ENCODE measurements at places on chromosomes 6 and 20. TPM values are rescaled to one million over a fixed set of nuclear protein-coding genes. Genes with fewer than 3 reads are reported as not detected.

GRCh38 chr20:33667676-33668465, 1.1 kb downstream of the ACTL10 start:
- H3K27me3 ChIP-seq: no peaks in the 10 kb centered on the region
- H3K36me3 ChIP-seq: peaks cover 13% of the 10 kb centered on the region
- DNase-seq: peak; percentile 54
- H3K27ac ChIP-seq: no peak overlapping the region

DNA sequence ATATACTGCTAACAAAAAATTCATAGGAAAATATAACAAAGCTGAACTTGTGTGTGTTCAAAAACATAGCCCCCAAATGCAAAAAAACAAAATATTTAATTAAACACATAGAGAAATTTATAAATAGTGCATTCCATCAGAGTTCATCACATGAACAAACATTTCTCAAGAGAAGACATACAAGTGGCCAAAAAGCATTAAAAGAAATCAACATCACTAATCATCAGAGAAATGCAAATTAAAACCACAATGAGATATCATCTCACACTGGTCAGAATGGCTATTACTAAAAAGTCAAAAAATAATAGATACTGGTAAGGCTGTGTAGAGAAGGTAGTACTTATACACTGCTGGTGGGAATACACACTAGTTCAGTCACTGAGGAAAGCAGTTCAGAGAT, 39.6 kb upstream of the ADGRG6 start:
- no peaks in the 10 kb centered on the region for H3K36me3 ChIP-seq
- H3K4me1 ChIP-seq: peaks cover 3% of the 10 kb centered on the region
- no peak overlapping the region for H3K27ac ChIP-seq
- no peaks in the 10 kb centered on the region for H3K27me3 ChIP-seq

DNA sequence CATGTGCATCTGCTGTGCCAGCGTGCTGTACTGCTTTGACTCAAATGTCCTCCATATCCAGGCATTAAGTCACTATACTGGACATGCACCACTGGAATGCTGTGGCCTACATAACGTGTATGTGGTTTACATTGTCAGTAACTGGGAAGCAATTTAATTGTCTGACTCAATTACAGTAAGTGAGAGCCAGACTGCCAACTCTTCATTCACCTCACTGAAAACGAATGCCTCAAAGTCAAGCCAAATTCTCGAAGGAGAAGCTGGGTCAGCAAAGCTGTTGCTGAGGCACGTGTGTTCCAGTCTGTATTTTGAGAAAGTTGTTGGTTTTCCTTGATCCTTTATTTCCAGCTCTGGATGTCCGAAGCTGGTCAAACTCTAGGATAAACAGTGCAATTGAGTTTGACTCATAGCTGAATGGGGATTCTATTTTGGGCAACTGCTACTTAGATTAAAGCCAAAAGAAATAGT, 534.3 kb downstream of the COL12A1 start:
- no peak overlapping the region for H3K4me3 ChIP-seq
- peak; percentile 91 for DNase-seq
- H3K27me3 ChIP-seq: no peaks in the 10 kb centered on the region
- peak overlapping the region; percentile 33 for H3K27ac ChIP-seq

GRCh38 chr20:17494201-17494600, 37.0 kb downstream of the BFSP1 start:
- no peaks in the 10 kb centered on the region for H3K36me3 ChIP-seq
- H3K4me1 ChIP-seq: peaks cover 4% of the 10 kb centered on the region
- DNase-seq: no peak
- H3K27ac ChIP-seq: no peak overlapping the region

GRCh38 chr6:126066053-126067048, 80.0 kb downstream of the TRMT11 start:
- DNase-seq: no peak
- no peak overlapping the region for H3K27ac ChIP-seq
- H3K27me3 ChIP-seq: no peaks in the 10 kb centered on the region
- H3K4me1 ChIP-seq: peaks cover 6% of the 10 kb centered on the region
- no peak overlapping the region for H3K4me3 ChIP-seq

DNA sequence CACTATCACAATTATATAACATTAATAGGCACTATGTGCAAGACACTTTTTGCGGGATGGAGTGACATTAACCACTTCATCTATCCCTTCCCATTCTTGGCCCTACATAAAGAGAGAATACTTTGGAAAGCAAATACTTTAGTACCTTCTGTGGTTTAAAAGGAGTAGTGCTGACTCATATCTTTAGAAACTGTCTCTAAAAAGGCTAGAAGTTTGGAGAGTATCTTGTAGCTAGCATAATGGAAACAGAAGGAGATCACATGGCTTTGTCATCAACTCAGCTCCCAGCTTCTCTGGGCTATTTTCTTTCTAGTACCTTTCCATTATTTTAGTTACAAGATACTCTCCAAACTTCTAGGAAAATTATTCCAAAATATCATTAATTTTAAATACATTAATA, 157.5 kb downstream of the ADGRG6 start:
- no peak overlapping the region for H3K27ac ChIP-seq
- H3K4me1 ChIP-seq: peaks cover 2% of the 10 kb centered on the region
- H3K27me3 ChIP-seq: no peaks in the 10 kb centered on the region

DNA sequence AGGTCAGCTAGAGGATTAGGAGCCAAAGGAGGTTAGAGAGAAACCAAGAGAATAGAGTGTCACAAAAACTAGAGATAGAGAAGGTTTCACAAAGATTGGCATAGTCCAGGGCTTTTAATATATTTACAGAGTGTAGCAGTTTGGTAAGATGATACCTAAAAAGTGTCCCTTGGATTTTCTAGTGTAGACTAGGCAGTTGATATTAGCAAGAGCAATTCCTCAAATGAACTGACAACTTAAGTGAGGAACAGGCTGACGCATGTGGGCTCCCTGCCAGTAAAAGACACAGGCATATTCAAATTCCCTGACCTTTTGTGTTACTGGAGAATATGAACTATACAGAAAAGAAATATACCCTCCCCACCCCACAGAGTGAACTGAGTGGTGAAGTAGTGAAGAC, 40.1 kb downstream of the VTA1 start:
- DNase-seq: peak; percentile 77
- no peak overlapping the region for H3K4me3 ChIP-seq
- no peaks in the 10 kb centered on the region for H3K27me3 ChIP-seq
- no peak overlapping the region for H3K27ac ChIP-seq

- no peak for DNase-seq
- H3K27me3 ChIP-seq: peaks cover 28% of the 10 kb centered on the region
- no peak overlapping the region for H3K27ac ChIP-seq
- no peaks in the 10 kb centered on the region for H3K4me1 ChIP-seq
These were observed 8.6 kb upstream of the SLC32A1 start for GRCh38 chr20:38715646-38716045.

DNA sequence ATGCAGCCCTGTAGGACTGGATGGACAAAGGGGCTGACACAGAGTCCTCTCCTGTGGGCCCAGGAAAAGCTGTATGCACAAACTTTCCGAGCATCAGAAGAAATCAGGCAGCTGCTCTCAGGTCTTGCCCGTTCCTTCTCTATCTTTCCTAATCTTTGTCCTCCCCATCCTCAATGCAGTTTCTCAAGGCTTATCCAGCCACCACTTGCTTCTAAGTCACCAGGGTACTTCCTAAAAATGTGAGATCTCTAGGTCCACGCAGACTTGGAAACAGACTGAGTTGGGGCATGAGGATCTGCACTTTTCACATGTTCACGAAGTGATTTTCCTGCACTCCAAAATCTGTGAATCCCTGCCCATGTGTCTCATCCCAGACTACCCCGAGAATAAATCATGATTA, 394.5 kb upstream of the SLC35B3 start:
- H3K27me3 ChIP-seq: no peaks in the 10 kb centered on the region
- H3K4me1 ChIP-seq: no peaks in the 10 kb centered on the region
- no peak overlapping the region for H3K27ac ChIP-seq
- DNase-seq: no peak
- H3K36me3 ChIP-seq: no peaks in the 10 kb centered on the region
- no peak overlapping the region for H3K4me3 ChIP-seq

GRCh38 chr6:167970230-167970629, 27.2 kb upstream of the KIF25 start:
- peaks cover 4% of the 10 kb centered on the region for H3K4me1 ChIP-seq
- no peak for DNase-seq
- H3K4me3 ChIP-seq: no peak overlapping the region

DNA sequence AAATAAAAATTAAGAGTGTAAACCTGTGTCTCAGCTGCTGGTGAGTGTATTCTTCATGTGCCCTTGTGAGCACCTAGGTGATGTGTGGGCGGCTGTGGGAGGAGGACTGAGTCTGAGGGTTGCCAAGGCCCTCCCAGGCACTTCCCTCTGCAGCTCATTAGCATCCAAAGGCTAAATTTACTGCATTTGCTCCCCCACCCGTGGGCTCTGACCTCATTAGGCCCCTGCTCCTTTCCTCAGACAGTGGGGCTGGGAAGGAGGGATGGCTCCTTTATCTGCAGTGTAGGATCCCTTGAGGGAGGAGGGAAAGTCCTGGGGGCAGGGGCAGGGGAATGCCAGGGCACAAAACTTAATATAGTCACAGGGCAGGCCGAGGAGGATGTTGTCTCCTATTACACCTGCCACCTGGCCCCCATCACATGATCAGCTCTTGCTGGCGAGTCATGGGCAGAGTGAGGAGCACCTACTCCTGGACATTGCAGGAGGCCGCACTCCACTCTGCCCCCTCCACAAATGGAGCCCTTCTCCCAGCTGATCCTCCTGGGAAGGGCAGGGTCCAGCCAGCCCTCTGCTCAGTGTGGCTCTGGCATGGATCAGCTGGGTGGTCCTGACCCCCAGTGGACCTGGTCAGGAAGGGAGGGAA, 133.2 kb downstream of the MRPL14 start:
- H3K36me3 ChIP-seq: no peaks in the 10 kb centered on the region
- no peak overlapping the region for H3K27ac ChIP-seq
- H3K27me3 ChIP-seq: no peaks in the 10 kb centered on the region
- DNase-seq: no peak
- no peak overlapping the region for H3K4me3 ChIP-seq
- peaks cover 25% of the 10 kb centered on the region for H3K4me1 ChIP-seq

DNA sequence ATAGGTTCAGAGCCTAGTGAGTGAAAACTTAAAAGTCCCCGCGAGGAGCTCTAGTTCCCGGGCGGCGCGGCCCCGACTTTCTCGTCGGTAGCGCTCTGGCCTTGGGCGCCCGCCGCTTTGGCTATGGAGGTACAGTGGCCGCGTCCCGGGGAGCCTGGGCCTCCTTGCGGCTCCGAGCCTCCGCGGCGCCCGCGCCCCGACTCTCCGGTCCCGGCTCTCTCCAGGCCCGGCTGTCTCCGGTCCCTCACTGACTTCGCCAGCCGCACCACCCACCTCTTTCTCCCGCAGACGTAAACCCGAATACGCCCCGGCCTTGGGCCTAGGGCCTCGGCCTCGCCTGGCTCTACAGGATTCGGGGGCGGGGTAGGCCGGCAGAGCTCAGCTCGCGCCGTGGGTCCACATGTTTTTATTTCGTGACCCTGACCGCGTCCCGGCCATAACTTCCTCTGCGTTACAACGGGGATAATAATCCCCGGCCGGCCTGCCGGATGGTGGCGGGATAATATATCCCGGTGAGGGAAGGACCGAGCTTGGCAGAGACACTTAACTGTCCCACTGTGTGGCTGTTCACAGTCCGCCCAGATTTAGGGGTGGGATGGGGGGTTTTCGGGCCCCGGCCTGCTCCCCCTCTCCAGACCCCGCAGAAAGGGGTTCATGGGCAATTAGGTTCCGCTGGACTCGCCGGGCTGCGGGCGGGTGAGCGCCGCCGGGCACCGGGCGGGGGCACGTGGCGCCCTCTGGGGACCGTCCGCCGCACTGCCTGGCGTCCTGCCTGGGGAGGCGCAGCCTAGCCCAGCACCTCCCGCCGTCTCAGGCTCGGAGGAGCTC, 10.0 kb upstream of the TBX18 start:
- no peak overlapping the region for H3K27ac ChIP-seq
- no peaks in the 10 kb centered on the region for H3K36me3 ChIP-seq
- no peak overlapping the region for H3K4me3 ChIP-seq
- no peaks in the 10 kb centered on the region for H3K4me1 ChIP-seq
- no peak for DNase-seq

- no peak overlapping the region for H3K4me3 ChIP-seq
- no peaks in the 10 kb centered on the region for H3K27me3 ChIP-seq
- DNase-seq: no peak
- H3K27ac ChIP-seq: peak overlapping the region; percentile 79
These were observed 85.6 kb downstream of the TRERF1 start for GRCh38 chr6:42366011-42366705.

- peak overlapping the region; percentile 21 for H3K27ac ChIP-seq
- H3K36me3 ChIP-seq: peaks cover 60% of the 10 kb centered on the region
- peak; percentile 50 for DNase-seq
- no peaks in the 10 kb centered on the region for H3K27me3 ChIP-seq
- no peak overlapping the region for H3K4me3 ChIP-seq
- H3K4me1 ChIP-seq: no peaks in the 10 kb centered on the region
These were observed 42.6 kb downstream of the DSTN start for GRCh38 chr20:17612287-17612991.

DNA sequence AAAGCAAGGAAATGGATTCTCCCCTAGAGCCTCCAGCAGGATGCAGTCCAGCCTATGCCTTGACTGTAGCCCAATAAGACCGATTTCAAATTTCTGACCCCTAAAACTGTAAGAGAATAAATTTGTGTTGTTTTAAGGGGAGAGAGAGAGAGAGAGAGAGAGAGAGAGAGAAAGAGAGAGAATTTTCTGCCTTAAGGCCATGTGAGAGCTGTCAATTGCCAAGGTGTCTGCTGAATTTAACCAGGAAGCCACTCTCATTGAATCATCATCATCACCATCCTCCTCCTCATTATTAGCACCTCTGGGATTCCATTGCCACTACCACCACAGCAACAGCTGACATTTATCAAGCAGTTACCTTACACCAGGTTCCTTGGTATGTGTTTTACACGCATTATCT, 27.8 kb upstream of the TNFRSF21 start:
- H3K4me1 ChIP-seq: no peaks in the 10 kb centered on the region
- peaks cover 2% of the 10 kb centered on the region for H3K27me3 ChIP-seq
- H3K4me3 ChIP-seq: no peak overlapping the region

The GRIK2 gene
- 15.8 TPM for total RNA-seq

The GTSF1L gene
- total RNA-seq: not detected

The LY6G6F gene
- not detected for total RNA-seq

The TRMT11 gene
- total RNA-seq: 29.7 TPM

The HRH3 gene
- total RNA-seq: not detected

The LRRN4 gene
- total RNA-seq: under 0.01 TPM

The ABHD16A gene
- 30.3 TPM for total RNA-seq
